ENCODE measurements at places on chromosomes 16 and 17.
A peak's percentile ranks its signal among the peaks of the same experiment; 100 is the strongest.

- DNase-seq: no peak
These were observed 193.9 kb downstream of the ZNF18 start for GRCh38 chr17:11803231-11803969.

GRCh38 chr17:67119102-67119501 lies 74.7 kb downstream of the CACNG1 start:
- DNase-seq: no peak

DNA sequence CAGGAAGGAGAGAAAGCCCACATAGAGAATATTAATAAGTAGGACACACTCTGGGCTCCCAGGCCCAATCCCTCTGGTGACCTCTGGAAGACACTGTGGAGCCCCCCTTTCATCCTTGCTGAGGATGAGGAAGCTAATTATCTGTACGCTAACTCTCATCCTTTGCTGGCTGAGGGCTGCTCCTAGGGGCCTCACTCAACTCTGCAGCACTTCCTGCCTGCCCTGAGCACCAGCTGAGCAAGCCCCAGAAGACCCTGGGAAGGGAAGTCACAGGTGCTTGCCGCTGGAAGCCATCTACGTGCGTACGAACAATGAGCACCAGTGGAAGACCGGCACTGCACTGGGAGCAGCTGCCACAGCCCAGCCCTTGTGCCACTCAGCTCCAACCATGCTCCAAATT lies 145.8 kb upstream of the CDH5 start:
- no peak for DNase-seq

DNA sequence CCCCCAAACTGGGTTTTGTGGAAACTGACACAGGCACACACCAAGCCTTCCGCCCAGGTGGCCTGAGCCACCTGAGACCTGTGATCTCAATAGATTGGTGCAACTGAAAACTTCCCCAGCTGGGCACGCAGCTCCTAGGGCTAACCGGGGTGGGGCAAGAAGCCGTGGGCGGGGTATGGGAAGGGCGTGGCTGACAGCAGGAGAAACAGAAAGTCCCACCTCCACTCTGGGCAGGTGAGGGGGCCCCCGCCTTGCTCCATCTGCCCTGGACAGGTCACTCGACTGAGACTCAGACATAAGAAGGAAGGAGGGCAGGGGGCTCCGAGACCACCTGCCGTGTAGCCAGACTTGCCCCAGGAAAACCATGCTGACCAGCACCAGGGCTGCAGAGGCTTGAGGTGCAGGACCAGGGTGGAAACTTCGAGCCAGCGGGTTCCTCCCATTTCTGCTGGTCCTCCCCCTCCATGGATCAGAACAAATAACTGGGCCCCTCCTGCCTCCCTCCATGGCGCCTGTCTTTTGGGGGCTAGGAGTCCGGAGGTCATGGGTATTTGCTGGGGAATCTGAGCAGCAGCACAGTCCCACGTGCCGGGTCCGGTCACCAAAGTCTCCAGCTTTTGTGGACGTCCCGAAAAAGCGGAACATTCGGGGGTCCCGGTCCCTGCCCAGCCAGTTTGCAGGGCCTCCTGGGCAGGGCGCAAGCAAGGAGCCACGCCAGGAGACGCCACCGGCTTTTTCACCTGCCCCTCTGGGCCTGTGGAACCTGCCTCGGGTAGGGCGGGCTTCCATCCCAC lies 1.3 kb downstream of the TIMP2 start:
- peak; percentile 70 for DNase-seq

Data from hepatic stellate cell (primary cell).